Kidney epithelial cell (primary cell): ENCODE measurements at places on chromosomes 12 and 14. TPM values are rescaled to one million over a fixed set of nuclear protein-coding genes. Genes with fewer than 3 reads are reported as not detected.

The CIDEB gene
- total RNA-seq, result 1.1 and 3.8 TPM in 2 replicates

The CNIH1 gene
- 105 and 227 TPM in 2 replicates for total RNA-seq

The ZFYVE26 gene
- total RNA-seq, result 26.2 and 30.8 TPM in 2 replicates

The ARMH4 gene
- total RNA-seq, result 4.1 and 4.2 TPM in 2 replicates

The ACRBP gene
- 0.75 and 0.89 TPM in 2 replicates for total RNA-seq

The SYT1 gene
- 7.4 and 8.8 TPM in 2 replicates for total RNA-seq

DNA sequence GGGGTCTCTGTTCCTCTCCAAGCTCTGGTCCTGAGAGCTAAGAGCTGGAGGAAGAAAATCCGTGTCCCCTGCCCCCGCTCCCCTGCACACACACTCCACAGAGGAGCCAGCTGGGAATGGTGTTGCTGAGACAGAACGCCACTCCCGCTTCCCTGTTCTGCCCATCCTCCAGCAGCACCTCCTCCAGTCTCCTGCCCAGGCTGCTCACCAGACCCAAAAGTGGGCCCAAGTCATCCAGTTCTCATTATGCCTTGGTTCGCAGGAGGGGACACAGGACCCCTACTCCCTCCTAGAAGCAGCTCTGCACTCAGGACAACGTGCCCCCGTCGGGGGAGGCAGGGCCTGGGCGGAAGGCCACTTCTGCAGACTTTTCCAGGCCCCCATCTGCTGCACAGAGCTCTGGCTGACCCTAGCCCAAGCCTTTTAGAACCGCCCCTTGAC lies 830 bp upstream of the TRMT61A start:
- DNase-seq, result no peak

- DNase-seq, result no peak
These were observed 77.2 kb downstream of the RPL10L start for GRCh38 chr14:46574221-46574977.

DNA sequence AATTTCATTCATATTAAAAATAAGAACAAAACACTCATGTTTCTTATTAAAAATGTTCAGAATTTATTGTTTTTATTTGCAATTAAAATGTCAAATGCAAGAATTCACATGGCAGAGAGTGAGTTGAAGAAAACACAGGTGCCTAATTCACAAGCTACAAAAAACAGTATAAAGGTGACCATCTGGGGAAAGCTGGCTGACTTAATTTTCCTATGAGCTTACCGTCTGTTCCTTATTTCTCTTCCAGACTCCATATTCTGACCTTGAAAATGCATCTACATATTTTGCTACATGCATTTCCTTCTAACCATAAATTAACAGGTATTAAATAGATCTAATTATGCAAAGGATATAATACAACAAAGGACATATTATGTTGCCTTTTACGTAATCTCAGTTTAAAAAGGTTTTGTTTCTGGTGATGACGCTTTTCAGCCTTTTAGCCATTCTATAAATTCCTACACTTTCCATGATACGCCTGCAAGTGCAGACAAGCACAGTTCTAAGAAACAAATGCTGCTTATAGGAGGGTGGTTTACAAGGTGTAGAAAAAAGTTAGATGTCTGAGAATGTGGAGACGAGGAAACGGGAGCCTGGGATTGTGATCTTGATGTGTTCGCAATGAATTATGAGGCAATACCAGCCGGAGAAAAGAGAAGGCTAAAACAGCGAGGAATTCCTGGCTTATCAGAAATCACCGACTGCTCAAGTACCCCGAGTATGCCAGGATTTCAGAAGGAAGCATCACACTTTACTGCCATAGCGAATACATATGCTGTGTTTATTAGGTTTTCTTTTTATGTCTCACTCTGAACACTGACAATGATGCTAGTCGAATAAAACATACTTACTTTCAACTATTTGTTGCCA lies 24.6 kb downstream of the LIN7A start:
- DNase-seq, result no peak

- no peak for DNase-seq
These were observed at the start of gene HEBP1 for GRCh38 chr12:12999959-13000615. TSS of gene HEBP1 (minus strand) at chr12:13000265. CDS start at chr12:13000114, 151 bp downstream.

GRCh38 chr14:100698666-100699448 lies 27.8 kb upstream of the DLK1 start:
- no peak for DNase-seq

DNA sequence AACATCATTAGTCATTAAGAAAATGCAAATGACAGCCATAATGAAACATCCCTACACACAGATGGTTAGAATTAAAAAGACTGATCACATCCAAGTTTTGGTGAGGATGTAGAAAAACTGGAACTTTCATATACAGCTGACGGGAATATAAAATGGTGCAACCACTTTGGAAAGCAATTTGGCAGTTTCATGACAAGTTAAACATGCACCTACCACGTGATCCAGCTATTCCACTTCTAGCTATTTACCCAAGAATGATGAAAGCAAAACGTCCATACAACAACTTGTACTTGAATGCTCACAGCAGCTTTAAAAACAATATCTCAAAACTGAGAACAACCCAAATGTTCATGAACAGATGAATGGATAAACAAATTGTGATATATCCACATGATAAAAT lies 77.9 kb upstream of the AVPR1A start:
- DNase-seq, result no peak

GRCh38 chr12:62291864-62292760 lies 31.9 kb downstream of the USP15 start:
- peak; percentile 7 for DNase-seq

- no peak for DNase-seq
These were observed at the start of gene BCAT1 for GRCh38 chr12:24948757-24949722. TSS of gene BCAT1 (minus strand) at chr12:24949101. CDS start at chr12:24948932, 169 bp downstream.

- peak; percentile 53 for DNase-seq
These were observed 70.9 kb downstream of the VWF start for GRCh38 chr12:6053541-6053940.

DNA sequence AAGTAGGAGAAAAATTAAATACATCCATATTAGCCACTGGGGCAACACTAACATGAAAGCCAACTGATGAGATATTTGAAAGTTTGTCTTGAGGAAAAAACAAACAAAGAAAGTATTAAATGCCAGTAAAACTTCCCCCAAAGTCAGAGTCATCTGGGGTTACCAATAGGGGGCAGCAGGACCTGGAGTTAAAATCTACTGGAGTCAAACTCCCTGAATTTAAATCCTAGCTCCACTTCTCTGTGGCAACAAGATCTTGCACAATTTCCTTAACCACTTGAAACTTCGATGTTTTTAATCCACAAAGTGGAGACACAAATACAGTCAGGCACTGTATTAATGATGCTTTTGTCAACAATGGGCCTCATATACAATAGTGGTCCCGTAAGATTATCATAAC lies 14.4 kb downstream of the PLEKHG7 start:
- no peak for DNase-seq

DNA sequence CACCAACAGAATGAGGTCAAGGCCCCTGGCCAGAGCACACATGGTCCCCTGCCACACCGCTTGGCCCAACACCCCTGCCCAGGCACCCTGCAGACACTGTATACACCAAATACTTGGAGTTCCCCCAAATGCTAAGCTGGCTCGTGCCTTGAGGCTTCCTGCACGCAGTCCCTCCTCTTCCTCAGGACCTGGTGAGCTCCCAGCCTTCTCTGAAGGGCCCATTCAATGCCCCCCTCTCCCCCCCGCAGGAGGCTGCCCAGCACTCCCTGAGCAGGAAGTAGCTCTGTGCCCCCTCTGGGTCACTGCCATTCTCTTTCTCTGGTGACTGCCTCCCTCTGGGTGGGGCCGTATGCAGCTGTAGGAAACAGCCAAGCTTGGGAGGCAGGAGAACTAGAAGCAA lies 75.3 kb downstream of the ITPK1 start:
- no peak for DNase-seq

- no peak for DNase-seq
These were observed 3.5 kb downstream of the C12orf75 start for GRCh38 chr12:105334001-105334400.

DNA sequence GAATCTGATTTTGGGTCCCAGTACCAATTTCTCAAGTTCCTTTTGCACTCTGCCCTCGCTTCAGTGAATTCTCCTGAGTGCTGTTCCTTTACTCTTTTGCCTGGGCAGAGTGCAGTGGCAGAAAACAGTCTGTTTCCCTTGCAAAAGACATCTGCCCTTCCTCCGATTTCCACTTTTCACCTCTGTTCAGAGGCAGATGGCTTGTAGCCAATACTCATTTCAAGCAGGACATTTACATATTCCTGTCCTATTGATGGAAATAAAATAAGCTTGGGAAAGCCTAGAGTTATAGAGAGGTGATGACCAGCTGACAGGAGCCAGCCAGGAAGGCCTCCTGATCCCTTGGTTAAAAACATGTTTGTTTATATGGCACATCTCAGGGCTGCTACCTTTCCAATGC lies 111.0 kb downstream of the SLC8A3 start:
- no peak for DNase-seq

DNA sequence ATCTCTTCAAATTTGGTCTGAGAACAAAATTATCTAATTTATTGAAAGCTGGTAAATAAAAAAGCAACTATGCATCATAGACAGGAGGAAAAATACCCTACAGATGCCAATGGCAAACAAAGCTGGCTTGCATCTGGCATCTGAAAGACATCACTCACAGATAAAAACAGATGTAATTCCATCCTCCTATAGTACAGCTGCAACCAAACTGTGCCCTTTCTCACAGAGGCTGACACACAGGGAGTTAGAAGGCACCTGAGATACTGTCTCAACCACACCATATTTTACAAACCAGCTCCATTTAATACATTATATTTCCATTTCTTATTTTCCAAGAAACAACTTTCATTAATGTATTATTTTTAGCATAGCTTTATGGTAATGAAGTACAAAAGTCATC lies 39.4 kb downstream of the DUSP16 start:
- no peak for DNase-seq

- DNase-seq, result no peak
These were observed 6.8 kb downstream of the EMP1 start for GRCh38 chr12:13203034-13203922.

- DNase-seq, result no peak
These were observed 22.3 kb upstream of the PLEKHH1 start for GRCh38 chr14:67510836-67511235.

GRCh38 chr12:79331870-79332269 lies 358.9 kb downstream of the PAWR start:
- no peak for DNase-seq

GRCh38 chr12:101439236-101439635 lies 31.7 kb upstream of the ARL1 start:
- no peak for DNase-seq

DNA sequence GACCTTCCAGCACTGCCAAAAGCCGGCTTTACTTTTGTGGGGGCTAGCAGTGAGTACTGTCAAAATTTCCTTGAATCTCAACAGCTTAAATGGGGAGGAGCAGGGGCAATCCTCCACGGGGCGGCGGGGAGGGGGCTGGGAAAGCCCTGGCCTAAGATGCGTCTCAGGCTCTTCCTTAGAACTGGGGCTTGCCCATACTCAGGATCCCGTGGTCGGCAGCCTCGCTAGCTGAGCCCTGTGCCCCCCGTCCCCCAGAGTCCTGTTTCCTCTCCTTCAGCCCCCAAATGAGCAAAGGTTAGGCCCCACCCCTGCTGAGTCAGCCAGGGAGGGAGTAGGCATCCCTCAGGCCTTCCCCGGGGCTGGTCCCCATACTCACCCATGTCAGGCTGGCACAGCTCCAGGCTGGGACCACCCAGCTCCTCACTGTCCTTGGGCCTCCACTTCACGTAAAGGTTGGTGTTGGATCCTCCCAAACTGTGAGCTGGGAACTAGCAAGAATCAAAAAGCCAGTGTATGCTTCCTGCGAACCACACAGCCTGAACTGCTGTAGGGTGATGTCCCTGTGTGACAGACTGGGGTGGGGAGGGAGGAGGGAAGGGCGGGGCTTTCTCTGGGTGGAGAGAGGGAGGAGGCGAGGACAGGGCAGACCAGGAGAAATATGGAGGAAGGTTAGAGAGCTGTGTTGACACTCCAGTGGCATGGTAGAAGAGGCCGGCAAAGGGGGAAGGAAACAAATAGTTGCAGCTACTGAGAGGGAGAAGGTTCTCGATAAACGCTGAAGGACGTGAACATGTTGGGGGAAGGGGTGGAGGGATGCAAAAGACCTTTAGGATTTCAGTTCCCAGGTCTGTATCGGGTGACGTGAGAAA lies 5.9 kb upstream of the BAZ2A start:
- DNase-seq, result no peak

DNA sequence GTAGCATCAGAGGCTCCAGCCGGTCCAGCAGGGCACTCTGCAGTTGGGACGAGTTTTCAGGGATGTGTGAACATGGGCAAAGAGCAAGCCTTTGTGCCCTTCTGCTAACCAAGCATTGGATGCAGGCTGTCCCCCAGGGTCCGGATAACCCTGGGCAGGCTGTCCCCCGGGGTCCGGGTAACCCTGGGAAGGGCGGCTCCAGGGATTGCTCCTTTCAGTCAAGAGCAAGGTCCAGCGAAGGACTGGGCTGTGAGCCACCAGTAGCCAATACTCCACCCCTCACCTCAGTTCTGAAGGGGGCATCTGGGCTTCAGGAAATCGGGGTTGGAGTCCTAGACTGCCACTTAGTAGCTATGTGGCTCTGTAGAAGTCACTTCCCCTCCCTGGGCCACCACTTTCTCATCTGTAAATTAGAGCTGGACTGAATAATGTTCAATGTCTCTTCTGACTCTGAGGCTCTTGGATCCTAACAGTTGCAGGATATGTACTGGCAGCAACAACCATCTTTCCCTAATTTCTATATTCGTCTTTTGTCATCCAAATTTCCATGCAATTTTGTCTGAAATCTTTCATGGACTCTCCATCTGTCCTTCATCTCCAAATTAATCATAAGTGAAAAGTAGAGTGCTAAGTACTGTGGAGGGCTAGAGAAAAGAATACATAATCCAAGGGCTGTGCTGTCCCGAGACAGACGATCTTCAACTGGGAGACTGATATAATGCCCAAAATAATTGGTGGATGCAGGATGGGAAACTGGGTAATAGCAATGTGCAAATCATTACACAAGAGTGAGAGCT lies 137.4 kb upstream of the NTF3 start:
- no peak for DNase-seq

DNA sequence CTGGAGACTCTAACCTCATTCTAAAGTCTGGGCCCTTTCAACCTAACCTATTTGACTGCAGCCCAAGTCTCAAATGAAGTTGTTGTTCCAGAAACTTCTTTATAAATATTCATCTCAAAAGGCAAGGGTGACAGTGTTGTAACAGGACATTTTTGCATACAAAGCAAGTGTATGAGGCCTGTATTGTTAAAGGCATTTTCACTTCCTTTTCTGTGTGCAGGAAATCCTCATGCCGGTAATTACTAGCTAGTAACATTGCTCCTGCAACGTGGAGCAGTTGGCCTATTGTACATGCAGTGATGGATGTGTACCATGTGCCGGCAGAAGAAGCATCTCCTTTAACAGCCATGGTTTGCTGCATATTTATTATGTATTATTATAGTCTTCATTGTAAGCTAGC lies 156.5 kb upstream of the RMST start:
- DNase-seq, result no peak

DNA sequence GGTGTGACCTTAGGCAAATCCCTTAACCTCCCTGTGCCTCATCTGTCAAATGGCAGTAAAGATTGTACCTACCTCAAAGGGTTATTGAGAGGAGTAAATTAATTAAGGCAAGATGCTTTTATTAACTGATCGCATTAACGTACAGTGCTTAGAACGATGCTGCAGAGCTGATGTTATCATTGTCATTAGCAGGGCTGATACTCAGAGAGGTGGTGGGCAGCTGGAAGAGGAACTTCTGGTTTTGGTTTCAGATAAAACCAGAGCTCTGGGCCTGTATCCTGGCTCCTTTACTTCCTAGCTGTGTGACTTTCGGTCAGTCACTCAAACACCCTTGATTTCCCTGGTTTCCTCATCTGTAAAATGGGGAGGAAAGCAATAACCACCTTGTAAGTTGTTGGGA lies 55.1 kb downstream of the CALM1 start:
- no peak for DNase-seq

- DNase-seq, result no peak
These were observed 28.6 kb upstream of the DNM1L start for GRCh38 chr12:32650508-32650907.
